ENCODE measurements at places on chromosomes 7 and 10. TPM values are rescaled to one million over a fixed set of nuclear protein-coding genes. Genes with fewer than 3 reads are reported as not detected.
A peak's percentile ranks its signal among the peaks of the same experiment; 100 is the strongest.

DNA sequence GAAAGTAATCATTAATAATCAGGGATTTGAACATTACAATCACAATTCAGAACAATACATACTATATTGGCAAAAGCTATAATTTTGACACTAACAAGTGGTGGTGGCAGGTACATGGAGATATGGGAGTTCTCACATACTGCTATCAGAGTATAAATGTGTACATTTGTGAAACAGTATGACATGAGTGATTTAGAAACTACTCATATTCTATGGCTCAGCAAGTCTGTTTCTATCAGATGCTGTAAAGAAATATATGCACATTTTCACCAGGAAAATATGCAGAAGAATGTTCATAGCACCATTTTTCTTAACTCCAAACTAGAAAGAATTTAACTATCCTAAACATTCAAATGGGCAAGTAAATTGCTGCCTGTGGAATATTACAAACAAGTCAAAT is 620.0 kb downstream of the SH2D4B start:
- H3K27ac ChIP-seq = no peak overlapping the region
- H3K27me3 ChIP-seq = no peaks in the 10 kb centered on the region
- no peaks in the 10 kb centered on the region for H3K36me3 ChIP-seq
- no peak for DNase-seq
- H3K4me1 ChIP-seq = no peaks in the 10 kb centered on the region
- H3K4me3 ChIP-seq = no peak overlapping the region

GRCh38 chr10:51063659-51064535 is 10.4 kb upstream of the PRKG1 start:
- DNase-seq = peak; percentile 62
- H3K27ac ChIP-seq = no peak overlapping the region
- no peaks in the 10 kb centered on the region for H3K27me3 ChIP-seq

GRCh38 chr7:31815796-31816195 is 128.8 kb downstream of the PPP1R17 start:
- peaks cover 26% of the 10 kb centered on the region for H3K4me1 ChIP-seq
- peak overlapping the region; percentile 45 for H3K4me3 ChIP-seq
- H3K27ac ChIP-seq = peak overlapping the region; percentile 90
- H3K36me3 ChIP-seq = no peaks in the 10 kb centered on the region

DNA sequence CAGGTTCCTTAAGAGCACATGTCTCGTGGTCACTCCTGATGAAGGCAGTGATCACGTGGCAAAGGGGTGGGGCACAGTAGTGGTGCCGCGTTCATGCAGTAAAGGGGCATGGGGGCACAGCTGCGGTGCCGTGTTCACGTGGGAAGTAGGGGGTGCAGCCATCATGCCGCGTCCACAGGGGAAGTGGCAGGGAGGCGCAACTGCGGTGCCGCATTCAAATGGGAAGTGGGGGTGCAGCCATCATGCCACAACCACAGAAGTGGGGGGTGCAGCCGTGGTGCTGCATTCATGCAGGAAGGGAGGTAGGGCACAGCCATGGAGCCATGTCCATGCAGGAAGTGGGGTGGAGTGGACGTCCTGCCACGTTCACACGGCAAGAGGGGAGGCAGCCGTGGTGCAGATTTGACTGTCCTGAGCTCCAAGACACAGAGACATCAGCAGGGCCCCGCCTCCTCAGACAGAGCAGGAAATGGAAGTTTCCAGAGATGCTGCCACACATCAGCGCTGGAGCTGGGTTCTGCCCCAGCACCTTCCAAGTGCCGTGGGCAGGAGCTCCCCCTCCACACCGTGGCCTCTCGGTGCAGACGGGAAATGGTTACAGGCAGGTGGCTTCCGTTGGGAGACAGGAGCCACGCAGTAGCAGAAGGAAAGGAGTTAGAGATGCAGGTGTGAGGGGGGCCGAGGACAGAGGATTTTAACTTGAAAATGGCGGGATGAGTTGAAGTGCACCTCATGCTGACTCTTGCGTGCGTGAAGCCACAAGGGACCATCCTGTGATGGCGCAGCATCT is 95.0 kb upstream of the DDC start:
- no peak overlapping the region for H3K4me3 ChIP-seq
- H3K27me3 ChIP-seq = no peaks in the 10 kb centered on the region
- no peak for DNase-seq

GRCh38 chr10:27611236-27611635 is 107.1 kb downstream of the RAB18 start:
- no peaks in the 10 kb centered on the region for H3K4me1 ChIP-seq
- DNase-seq = no peak
- H3K27me3 ChIP-seq = peaks cover 2% of the 10 kb centered on the region
- no peaks in the 10 kb centered on the region for H3K36me3 ChIP-seq
- H3K4me3 ChIP-seq = no peak overlapping the region

GRCh38 chr7:117349570-117349969 is 26.7 kb upstream of the WNT2 start:
- peaks cover 10% of the 10 kb centered on the region for H3K27me3 ChIP-seq
- H3K4me1 ChIP-seq = no peaks in the 10 kb centered on the region
- no peaks in the 10 kb centered on the region for H3K36me3 ChIP-seq
- H3K27ac ChIP-seq = no peak overlapping the region
- no peak overlapping the region for H3K4me3 ChIP-seq

DNA sequence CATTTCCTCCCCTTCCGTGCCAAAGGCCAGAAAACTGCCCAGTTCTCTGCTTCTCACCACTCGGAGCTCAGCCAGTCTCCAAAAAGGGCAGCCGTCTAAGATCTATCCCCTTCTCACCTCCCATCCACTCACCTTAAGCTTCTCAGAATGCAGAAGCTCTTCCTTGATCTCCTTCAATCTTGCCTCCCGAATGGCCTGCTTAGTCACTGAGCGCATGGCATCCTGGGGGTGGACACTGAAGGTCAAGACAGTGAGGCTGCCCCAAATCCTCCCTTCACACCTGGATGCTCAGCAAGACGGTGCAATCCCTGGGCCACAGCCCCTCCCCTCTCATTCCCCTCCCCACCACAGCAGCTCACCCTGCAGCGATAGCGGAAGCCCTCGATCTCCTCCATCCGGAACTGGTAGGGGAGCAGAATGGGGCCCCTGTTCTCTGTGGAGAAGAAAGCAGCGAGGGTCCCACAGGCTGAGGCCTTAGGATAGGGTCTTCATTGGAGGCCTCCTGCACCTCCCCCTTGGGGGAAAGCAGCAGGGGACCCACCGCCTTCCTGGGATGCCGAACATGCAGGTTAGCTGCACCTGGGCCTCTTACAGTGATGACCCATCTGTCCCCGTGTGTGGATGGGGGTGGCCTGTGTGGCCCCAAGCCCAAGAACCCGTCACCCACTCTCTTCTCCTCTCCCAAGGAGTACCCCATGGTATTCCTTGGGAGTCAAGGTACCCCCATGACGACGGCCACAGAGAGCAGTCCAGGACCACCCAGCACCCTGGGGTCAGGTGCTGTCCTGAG is 4.7 kb downstream of the DDX56 start:
- no peaks in the 10 kb centered on the region for H3K27me3 ChIP-seq
- no peak for DNase-seq
- H3K4me3 ChIP-seq = no peak overlapping the region

GRCh38 chr7:56099653-56100052 is 6.6 kb downstream of the CHCHD2 start:
- no peak overlapping the region for H3K27ac ChIP-seq
- H3K4me1 ChIP-seq = no peaks in the 10 kb centered on the region
- H3K27me3 ChIP-seq = no peaks in the 10 kb centered on the region
- peaks cover 19% of the 10 kb centered on the region for H3K36me3 ChIP-seq

GRCh38 chr10:78805176-78805575 is 263.6 kb upstream of the ZMIZ1 start:
- peaks cover 34% of the 10 kb centered on the region for H3K27me3 ChIP-seq
- H3K36me3 ChIP-seq = no peaks in the 10 kb centered on the region
- no peak overlapping the region for H3K4me3 ChIP-seq
- no peak overlapping the region for H3K27ac ChIP-seq
- no peak for DNase-seq

DNA sequence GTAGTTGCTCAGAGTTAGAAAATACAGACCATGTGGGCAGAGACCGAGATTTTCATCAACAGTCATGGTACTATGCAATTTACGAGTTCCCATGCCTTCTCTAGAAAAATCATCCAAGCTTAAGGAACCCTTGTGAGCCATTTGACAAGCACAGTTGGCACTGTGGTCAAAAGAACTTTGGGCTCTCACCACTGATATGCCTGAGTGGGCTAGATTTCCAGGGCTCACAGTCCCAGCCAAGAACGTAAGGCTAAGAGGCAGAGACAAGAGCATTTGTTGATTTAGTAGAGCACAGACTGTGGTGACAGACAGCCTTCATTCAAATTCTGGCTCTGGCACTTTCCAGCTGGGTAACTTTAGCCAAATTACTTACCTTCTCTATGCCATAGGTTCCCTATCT is 407.0 kb downstream of the SORCS1 start:
- no peaks in the 10 kb centered on the region for H3K4me1 ChIP-seq
- no peaks in the 10 kb centered on the region for H3K36me3 ChIP-seq
- H3K27me3 ChIP-seq = no peaks in the 10 kb centered on the region
- H3K27ac ChIP-seq = no peak overlapping the region
- no peak for DNase-seq
- no peak overlapping the region for H3K4me3 ChIP-seq

DNA sequence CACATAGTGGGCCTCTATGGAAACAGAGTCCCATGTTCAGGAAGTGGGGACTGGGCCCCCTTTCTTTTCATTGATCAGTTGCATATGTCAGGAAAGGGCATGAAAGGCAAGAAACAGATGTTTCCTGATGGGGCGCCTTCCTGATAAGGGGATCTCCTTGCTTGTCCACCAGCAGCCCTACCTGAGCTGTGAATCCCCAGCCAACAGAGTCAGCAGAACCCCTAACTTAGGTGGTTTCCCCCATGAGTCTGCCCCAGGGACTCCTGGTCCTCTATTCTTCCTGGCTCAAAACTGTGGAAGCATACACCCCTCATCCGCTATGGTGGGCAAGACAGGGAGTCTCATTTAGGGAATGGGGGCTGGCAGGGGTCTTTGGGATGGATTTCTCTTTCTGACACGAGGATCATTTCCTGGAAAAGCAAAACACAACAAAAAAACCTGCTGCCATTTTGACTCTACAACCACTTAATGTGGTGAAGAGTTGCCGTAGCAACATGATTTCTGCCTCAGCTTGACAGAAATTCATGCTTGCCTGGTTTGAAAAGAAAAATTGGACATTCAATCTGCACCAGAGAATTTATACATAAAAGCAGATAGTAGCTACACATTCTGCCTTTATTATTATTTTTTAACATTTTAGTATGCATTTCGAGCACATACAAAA is 119.8 kb downstream of the SPAG6 start:
- H3K4me1 ChIP-seq = no peaks in the 10 kb centered on the region
- no peaks in the 10 kb centered on the region for H3K36me3 ChIP-seq
- no peak overlapping the region for H3K27ac ChIP-seq
- no peak for DNase-seq

DNA sequence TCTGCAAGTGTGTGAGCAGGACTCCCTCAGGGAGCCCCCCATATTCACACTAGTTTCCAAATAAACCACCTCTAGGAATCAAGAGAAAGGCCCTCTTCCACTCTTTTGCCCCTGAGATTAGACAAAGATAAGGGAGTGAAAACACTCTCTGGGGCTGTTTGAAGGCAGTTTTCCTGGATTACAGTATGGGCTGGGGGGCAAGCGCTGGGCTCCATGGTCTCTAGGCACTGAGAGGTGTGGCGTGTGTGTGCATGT is 1.0 kb downstream of the AQP1 start:
- H3K27me3 ChIP-seq = no peaks in the 10 kb centered on the region
- H3K36me3 ChIP-seq = no peaks in the 10 kb centered on the region
- peak overlapping the region; percentile 39 for H3K4me3 ChIP-seq
- no peak for DNase-seq
- H3K4me1 ChIP-seq = peaks cover 9% of the 10 kb centered on the region
- no peak overlapping the region for H3K27ac ChIP-seq

- no peak for DNase-seq
- no peaks in the 10 kb centered on the region for H3K4me1 ChIP-seq
- H3K27me3 ChIP-seq = no peaks in the 10 kb centered on the region
- no peaks in the 10 kb centered on the region for H3K36me3 ChIP-seq
- no peak overlapping the region for H3K4me3 ChIP-seq
These were observed 49.2 kb downstream of the GALNT11 start for GRCh38 chr7:152074673-152075072.

- no peak overlapping the region for H3K27ac ChIP-seq
- no peak for DNase-seq
- no peaks in the 10 kb centered on the region for H3K4me1 ChIP-seq
- no peaks in the 10 kb centered on the region for H3K36me3 ChIP-seq
- H3K27me3 ChIP-seq = peaks cover 8% of the 10 kb centered on the region
- no peak overlapping the region for H3K4me3 ChIP-seq
These were observed 9.8 kb downstream of the SH2B2 start for GRCh38 chr7:102296514-102296913.

ABCA13 gene
- total RNA-seq = 0.09 TPM

STRIP2 gene
- 10.0 TPM for total RNA-seq

KCNH2 gene
- total RNA-seq = not detected

GPR146 gene
- total RNA-seq = 11.7 TPM

UCN3 gene
- total RNA-seq = not detected
